ENCODE measurements at places on chromosomes 4 and X.

- no peaks in the 10 kb centered on the region for H3K36me3 ChIP-seq
- H3K27ac ChIP-seq = no peak overlapping the region
- no peaks in the 10 kb centered on the region for H3K27me3 ChIP-seq
These were observed 389.6 kb upstream of the IGFBP7 start for GRCh38 chr4:57499786-57500185.

- H3K36me3 ChIP-seq = no peaks in the 10 kb centered on the region
- no peak for DNase-seq
- H3K27me3 ChIP-seq = no peaks in the 10 kb centered on the region
- H3K4me1 ChIP-seq = no peaks in the 10 kb centered on the region
- no peak overlapping the region for H3K27ac ChIP-seq
These were observed 340.9 kb upstream of the CTSO start for GRCh38 chr4:156294577-156294976.

GRCh38 chrX:20974326-20974725 lies 399.9 kb upstream of the CNKSR2 start:
- H3K36me3 ChIP-seq = no peaks in the 10 kb centered on the region
- DNase-seq = no peak
- no peaks in the 10 kb centered on the region for H3K4me1 ChIP-seq
- no peak overlapping the region for H3K4me3 ChIP-seq
- H3K27ac ChIP-seq = no peak overlapping the region

DNA sequence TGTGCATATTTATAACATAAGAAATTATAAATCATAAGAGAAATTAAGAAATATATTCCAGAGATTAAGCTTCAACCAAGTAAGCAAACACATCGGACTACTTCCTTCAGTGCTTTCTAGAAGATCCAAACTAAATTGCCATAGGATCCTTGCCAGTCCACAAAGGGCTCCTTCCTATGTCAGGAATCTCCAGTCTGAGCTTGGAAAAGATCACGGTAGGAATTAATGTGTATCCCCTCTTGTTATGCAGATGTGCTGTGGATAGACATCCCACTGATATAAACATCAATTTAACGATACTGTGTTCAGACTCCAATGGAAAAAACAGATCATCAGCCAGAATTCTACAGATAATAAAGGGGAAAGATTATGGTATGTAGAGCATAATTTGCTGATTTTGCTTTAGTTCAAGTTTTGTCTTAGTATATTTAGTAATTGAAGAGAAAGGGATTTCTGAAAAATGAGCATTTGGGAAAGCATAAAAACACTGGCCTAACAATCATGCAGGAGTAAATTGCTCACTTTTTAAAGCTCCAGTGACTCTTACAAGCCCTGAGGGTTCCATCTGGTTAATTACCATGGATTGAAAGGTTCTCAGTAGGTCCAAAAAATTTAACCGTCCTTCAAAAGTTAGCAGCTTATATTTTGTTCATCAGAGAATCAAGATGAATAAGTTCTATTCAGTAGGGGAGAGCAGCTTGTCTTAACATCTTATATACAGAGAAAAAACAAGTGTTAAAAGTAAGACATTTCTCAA lies 65.9 kb downstream of the HHIP start:
- H3K4me3 ChIP-seq = no peak overlapping the region
- DNase-seq = no peak
- H3K4me1 ChIP-seq = no peaks in the 10 kb centered on the region

- no peaks in the 10 kb centered on the region for H3K4me1 ChIP-seq
- H3K4me3 ChIP-seq = no peak overlapping the region
- no peak overlapping the region for H3K27ac ChIP-seq
- peaks cover 1% of the 10 kb centered on the region for H3K36me3 ChIP-seq
- H3K27me3 ChIP-seq = peaks cover 6% of the 10 kb centered on the region
These were observed 40.3 kb upstream of the GALNT7 start for GRCh38 chr4:173128199-173128890.

DNA sequence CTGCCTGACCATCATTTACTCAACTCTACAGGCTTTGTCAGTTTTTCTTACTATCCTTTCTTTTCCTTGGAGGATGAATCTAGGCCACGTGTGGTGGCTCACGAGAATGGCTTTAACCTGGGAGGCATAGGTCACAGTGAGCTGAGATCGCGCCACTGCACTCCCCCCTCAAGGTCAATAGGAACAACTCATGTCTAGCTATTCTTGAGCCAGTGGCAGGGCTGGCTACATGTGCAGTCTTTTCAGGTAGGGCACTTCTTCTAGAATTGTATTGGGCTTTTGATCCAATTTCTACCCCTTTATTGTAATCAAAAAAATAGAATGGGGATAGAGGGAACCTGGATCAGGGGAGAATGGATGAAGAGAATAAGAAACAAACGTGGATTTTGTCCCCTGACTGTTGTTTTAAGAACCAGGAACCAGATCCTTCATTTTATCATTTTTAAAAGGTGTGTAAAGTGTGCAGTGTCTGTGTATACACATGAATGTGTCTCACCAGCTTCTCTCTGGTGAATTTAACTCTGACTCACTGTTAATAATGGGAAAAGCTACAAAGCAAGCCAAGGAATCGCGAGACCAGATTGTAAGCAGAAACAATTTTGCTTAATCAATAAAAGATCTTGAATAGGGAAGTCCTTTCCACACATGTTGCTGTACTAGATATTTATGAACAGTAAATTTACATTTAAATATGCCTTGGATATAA lies 283.9 kb upstream of the GPC4 start:
- H3K4me1 ChIP-seq = no peaks in the 10 kb centered on the region
- H3K27ac ChIP-seq = no peak overlapping the region
- H3K27me3 ChIP-seq = no peaks in the 10 kb centered on the region
- no peak for DNase-seq
- H3K36me3 ChIP-seq = peaks cover 2% of the 10 kb centered on the region
- no peak overlapping the region for H3K4me3 ChIP-seq

DNA sequence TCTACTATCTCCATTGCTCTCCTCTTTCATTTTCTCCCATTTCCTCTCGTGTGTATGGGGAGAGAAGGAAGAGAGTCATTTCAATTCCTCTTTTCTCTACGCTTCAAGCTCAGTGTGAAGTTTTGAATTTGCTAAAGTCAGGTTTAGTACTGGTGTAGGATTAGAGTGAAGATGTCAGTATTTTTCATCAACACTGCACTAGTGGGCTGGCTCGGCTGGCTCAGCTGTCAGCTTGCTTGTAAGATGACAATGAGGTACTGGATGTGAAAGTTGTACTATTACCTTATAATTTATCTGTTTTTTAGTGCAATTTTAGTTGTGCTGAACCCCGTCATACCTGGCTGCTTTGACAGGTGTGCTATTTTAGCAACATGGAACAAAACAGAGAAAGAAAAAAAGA lies 2.1 kb upstream of the SH2D1A start:
- H3K36me3 ChIP-seq = no peaks in the 10 kb centered on the region
- no peak for DNase-seq
- peak overlapping the region; percentile 81 for H3K4me3 ChIP-seq
- H3K27me3 ChIP-seq = no peaks in the 10 kb centered on the region

- no peak for DNase-seq
- H3K27me3 ChIP-seq = no peaks in the 10 kb centered on the region
- peaks cover 39% of the 10 kb centered on the region for H3K4me1 ChIP-seq
- peaks cover 17% of the 10 kb centered on the region for H3K36me3 ChIP-seq
These were observed 33.7 kb downstream of the COQ2 start for GRCh38 chr4:83250687-83251446.

- H3K27ac ChIP-seq = no peak overlapping the region
- no peaks in the 10 kb centered on the region for H3K36me3 ChIP-seq
- no peaks in the 10 kb centered on the region for H3K4me1 ChIP-seq
- DNase-seq = no peak
These were observed 16.9 kb downstream of the SH3RF1 start for GRCh38 chr4:169253904-169254303.

DNA sequence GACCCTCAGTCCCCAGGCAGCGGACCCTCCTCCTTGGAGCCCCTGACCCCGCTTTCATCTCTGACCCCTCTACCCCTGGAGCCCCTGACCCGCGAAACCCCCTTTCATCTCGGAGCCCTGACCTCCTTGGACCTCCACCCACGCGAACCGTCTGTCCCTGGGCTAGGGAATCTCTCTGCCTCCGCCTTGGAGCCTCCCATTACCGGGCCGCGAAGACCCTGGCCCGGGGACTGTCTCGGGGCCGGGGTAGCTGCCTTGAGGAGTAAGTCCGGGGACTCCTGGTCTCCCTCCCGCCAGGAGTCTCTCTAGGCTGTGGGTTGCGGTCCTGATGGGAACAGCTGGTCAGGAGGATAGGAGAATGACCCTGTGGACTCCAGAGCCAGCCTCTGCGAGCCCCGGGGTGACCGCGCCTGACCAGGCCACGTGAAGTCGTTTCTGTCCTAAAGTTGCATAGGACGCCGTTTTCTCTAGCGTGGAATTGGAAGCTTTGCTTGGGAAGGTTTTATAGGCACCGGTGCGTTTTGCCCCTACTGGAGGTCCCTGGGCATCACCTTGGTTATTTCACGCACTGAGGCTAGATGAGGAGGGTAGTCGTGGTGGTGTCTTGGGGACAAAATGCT lies 824 bp downstream of the TBC1D14 start:
- peaks cover 35% of the 10 kb centered on the region for H3K4me1 ChIP-seq
- peak overlapping the region; percentile 94 for H3K4me3 ChIP-seq
- no peak for DNase-seq
- peaks cover 3% of the 10 kb centered on the region for H3K36me3 ChIP-seq

- no peaks in the 10 kb centered on the region for H3K4me1 ChIP-seq
- H3K4me3 ChIP-seq = no peak overlapping the region
- no peaks in the 10 kb centered on the region for H3K36me3 ChIP-seq
- no peaks in the 10 kb centered on the region for H3K27me3 ChIP-seq
- no peak overlapping the region for H3K27ac ChIP-seq
These were observed 197.3 kb upstream of the FAT1 start for GRCh38 chr4:186920992-186921391.

DNA sequence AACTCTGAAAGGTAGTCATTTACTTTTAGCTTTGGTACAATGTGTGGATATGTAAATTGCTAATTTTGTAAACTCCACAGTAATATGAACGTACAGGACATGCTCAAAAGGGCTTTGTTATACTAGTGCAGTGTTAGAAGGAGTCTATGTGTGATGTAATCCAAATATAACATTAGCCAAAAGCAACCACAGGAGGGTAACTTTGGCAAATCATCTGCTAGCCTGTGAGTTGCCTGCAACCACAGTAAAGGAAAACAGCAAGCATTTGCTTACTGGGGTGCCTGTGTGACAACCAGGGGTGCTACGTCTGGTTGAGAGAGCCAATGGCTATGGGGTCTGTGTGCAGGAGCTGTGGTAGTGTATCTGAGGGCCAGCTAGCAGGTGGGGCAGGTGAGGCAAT lies 245.8 kb downstream of the ADAMTS3 start:
- H3K4me1 ChIP-seq = peaks cover 5% of the 10 kb centered on the region
- H3K4me3 ChIP-seq = no peak overlapping the region
- H3K27ac ChIP-seq = no peak overlapping the region
- no peaks in the 10 kb centered on the region for H3K36me3 ChIP-seq
- peaks cover 6% of the 10 kb centered on the region for H3K27me3 ChIP-seq

- H3K36me3 ChIP-seq = no peaks in the 10 kb centered on the region
- no peak for DNase-seq
- H3K27ac ChIP-seq = no peak overlapping the region
- H3K27me3 ChIP-seq = no peaks in the 10 kb centered on the region
- H3K4me1 ChIP-seq = no peaks in the 10 kb centered on the region
These were observed 804.3 kb downstream of the FSTL5 start for GRCh38 chr4:161359491-161359890.

- DNase-seq = no peak
- no peak overlapping the region for H3K4me3 ChIP-seq
- H3K36me3 ChIP-seq = no peaks in the 10 kb centered on the region
These were observed 420.3 kb downstream of the FAT4 start for GRCh38 chr4:125735102-125735501.

DNA sequence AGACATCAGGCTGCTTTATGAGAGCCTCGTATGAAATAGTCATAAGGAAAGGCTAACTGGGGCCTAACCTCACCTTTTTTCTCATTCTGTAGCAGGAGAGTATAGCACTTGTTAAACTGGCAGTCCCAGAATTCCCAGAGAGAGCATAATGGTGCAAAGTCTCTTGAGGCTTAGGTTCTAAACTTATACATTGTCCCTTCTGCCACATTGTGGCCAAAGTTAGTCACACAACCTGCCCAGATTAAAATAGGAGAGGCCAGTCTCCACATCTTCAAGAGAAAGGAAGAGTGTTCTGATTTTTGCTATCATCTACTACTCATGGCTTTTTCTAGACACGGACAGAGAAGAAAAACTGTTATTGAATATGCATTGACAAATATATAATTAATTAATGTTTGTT lies 1588.9 kb upstream of the PCDH7 start:
- no peak overlapping the region for H3K4me3 ChIP-seq
- no peak for DNase-seq
- no peak overlapping the region for H3K27ac ChIP-seq
- no peaks in the 10 kb centered on the region for H3K36me3 ChIP-seq
- H3K27me3 ChIP-seq = no peaks in the 10 kb centered on the region

- no peak overlapping the region for H3K4me3 ChIP-seq
- peaks cover 3% of the 10 kb centered on the region for H3K27me3 ChIP-seq
- H3K27ac ChIP-seq = no peak overlapping the region
These were observed 158.7 kb downstream of the SPRY1 start for GRCh38 chr4:123555233-123555806.

- no peak overlapping the region for H3K4me3 ChIP-seq
- peaks cover 12% of the 10 kb centered on the region for H3K4me1 ChIP-seq
- DNase-seq = no peak
- H3K36me3 ChIP-seq = peaks cover 2% of the 10 kb centered on the region
These were observed 302.9 kb upstream of the GATB start for GRCh38 chr4:152063621-152064240.

GRCh38 chr4:126733301-126733700 lies 899.5 kb upstream of the INTU start:
- no peaks in the 10 kb centered on the region for H3K36me3 ChIP-seq
- no peak for DNase-seq
- H3K27ac ChIP-seq = no peak overlapping the region
- no peaks in the 10 kb centered on the region for H3K27me3 ChIP-seq
- H3K4me3 ChIP-seq = no peak overlapping the region

DNA sequence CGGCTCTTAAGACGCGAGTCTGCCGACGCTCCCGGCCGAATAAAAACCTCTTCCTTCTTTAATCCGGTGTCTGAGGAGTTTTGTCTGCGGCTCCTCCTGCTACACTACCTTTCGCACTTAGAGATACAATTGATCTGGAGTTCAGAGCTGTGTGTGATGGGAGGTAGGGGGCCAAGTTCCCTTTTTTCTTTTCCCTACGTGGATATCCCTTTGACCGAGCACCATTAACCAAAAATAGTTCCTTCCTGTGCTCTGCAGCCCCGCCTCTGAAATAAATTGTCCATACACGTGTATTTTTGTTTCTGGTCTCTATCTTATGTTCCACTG lies 555 bp upstream of the PGM2 start:
- H3K4me1 ChIP-seq = peaks cover 39% of the 10 kb centered on the region
- peak overlapping the region; percentile 95 for H3K4me3 ChIP-seq
- peaks cover 2% of the 10 kb centered on the region for H3K27me3 ChIP-seq
- peak overlapping the region; percentile 91 for H3K27ac ChIP-seq
- peaks cover 18% of the 10 kb centered on the region for H3K36me3 ChIP-seq

DNA sequence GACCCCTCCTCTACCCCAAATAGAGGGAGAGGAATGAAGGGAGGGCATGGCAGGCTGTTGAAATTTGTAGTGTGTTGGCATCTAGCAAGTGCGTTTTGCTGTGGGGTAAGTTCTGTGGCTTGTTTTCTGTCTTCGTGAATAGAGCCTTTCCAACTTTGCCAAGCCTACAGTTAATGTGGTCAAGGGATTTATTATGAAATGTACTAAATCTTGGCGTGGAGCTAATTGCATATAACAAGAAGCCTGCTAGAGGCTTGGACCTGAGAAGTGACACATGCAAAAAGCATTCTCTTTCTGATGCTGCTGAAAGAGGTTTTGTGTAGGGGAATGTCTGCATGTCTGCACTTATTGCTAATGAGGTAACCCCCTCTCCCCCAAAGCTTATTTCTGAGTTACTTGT lies 132.2 kb downstream of the BMPR1B start:
- DNase-seq = no peak
- H3K4me3 ChIP-seq = no peak overlapping the region
- H3K36me3 ChIP-seq = no peaks in the 10 kb centered on the region
- peaks cover 7% of the 10 kb centered on the region for H3K27me3 ChIP-seq
- no peak overlapping the region for H3K27ac ChIP-seq
- no peaks in the 10 kb centered on the region for H3K4me1 ChIP-seq
